ENCODE measurements at places on chromosomes 11 and 22.

DNA sequence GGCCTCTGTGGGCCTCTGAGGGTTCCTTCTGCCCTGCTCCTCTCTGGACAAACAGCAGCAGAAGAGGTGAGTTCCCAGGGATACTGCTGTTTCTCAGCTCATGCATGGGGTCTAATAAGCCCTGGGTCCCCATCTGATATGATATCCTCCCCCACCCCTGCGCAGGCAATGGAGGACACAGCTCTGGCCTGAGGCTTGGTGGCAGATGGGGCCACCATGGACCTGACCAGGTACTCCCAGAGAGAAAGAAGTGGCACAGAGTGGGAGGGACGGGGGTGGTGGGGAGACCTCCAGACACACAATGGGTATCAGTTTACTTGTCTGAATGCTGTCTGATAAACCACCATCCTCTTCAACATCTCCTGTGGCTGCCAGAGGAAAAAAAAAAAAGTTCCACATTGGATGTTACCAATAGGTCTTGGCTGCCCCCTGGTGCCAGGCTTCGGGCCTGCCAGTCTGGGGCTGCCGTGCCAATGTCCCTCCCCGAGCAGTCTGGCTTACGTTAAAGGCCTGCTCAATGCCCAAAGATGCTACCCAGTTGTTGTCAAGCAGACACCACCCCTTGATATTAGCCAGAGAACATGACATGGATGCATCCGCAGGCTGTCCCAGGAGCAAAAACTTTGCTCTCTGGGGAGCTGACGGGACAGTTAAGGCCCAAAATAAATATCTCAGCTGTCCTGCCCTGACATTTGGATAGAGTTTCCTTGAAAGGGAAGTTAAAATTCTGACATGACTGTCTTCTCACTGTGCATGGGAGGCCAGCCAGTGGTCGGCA is 27.9 kb upstream of the ABCC8 start:
- DNase-seq, result peak; percentile 80

- no peak for DNase-seq
These were observed 21.2 kb upstream of the TP53AIP1 start for GRCh38 chr11:128963744-128964325.

DNA sequence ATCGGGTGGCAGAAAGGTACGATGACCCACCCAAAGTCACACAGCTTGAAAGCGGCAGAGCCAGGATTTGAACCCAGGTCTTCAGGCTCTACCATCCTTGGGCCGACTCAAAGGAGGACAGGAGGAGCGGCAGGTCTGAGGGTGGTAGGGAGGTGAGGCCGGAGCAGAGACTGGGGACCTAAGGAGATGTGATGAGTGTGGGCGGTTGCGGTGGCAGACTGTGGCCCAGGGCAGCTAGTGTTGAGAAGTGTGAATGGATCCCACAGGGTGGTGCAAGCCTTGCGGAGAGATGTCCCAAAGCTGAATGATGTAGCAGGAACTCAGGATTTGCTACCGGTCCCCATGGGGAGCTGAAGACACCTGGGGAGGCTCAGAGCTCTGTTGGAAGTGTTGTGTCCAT is 180.2 kb downstream of the MYO18B start:
- DNase-seq, result no peak

DNA sequence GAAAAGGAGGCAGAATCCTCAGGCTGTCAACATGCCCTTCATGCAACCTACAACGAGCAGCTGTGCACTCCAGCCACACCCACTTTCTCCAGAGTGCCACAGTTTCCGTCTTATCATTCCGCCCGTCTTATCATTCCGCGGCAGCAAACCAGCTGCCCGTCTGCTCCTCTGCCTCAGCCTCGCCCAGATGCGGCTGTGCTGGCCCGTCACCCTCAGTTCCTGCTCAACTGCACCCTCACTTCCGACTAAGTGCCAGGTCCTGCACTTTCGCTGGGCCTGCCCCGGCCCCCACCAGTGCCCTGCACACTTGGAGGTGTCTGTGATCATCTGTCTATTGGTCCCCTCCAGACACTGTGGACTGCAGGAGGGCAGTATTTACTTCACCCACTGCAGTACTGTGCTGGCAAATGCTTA is 43.7 kb downstream of the MICAL3 start:
- no peak for DNase-seq

GRCh38 chr22:28402060-28402459 is 277.6 kb downstream of the TTC28 start:
- no peak for DNase-seq

- no peak for DNase-seq
These were observed 27.2 kb downstream of the GRAMD1B start for GRCh38 chr11:123457187-123457770.

DNA sequence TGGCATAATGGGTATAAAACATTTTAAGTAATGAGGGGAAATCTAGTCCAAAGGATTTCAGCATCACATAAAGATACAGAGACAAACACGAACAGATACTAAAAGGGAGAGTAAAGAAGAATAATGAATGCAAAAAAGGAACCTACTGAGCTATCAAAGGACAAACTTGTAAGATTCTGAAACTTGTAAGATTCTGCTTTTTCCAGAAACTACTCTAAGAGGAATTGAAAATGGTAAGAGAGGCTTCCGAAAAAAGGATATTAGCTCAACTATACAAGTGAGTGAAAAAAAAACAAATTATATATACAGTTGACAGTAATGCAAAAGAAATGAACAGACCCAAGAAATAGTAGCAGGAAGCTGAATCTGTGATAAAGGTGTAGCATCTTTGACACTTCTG is 37.7 kb downstream of the POLD3 start:
- no peak for DNase-seq

DNA sequence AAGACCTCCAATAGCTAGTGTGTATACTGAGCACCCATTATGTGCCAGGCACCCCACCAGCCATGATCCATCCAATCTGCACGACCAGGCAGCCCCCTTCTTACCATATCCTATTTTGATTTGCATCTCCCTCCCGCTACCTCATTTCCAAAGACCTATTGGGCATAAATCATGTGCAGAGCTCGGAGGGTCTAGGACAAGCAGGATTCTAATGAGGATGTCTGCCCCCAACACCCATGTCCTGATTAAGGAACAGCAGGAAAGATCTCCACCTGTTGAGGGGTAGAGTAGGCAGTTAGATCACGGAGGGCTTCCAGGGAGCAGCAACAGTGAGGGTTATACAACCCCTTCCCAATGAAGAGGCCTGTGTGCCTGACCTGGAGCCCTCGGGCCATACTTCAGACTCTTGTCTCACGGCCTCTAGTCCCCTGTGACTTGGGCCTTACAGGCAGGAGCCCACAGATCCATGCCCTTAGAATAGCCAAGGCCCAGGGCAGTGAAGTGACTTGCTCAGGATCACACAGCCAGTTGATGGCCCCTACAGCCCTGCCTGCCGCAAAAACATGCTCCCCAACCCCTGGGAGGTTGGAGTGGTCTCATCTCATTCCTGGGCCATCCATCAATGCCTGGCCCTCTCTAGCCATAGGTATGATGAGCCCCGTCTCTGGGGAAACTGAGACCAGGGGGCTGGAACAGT is 3.5 kb downstream of the RAB3IL1 start:
- no peak for DNase-seq

DNA sequence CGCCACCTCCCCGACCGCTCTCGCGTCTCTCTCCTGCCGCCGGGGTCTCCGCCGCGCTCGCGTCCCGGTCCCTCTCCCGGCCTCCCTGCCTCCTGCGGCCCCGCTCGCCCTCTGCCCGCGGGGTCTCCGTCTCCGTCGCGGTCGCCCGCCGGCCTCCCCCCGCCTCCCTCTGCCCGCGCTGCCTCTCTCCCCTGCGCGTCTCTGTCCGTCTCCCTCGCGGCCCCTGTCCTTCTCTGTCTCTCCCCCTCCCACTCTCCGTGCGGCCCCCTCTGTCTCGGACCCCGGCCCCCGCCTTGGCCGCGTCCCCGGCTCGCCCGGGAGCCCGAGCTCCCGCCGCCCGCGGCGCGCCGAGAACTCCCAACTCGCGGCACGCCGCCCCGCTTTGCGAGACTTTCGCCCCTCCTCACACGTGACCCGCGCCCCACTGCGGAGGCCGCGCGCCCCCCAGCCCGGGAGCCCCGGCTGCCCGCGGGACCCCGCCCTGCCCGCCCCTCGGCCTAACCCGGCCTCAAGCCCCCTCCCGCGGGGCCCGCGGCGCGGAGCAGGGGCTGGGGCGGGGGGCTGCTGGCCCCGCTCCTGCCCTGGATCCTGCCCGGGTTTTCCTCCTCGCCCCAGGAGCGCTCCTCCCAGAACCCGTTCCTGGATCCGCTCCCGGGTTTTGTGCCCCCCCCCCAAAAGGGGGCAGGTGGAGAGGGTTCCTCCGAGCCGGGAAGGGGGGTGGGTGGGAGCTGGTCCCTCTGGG is 702 bp upstream of the KCNJ4 start:
- peak; percentile 67 for DNase-seq

DNA sequence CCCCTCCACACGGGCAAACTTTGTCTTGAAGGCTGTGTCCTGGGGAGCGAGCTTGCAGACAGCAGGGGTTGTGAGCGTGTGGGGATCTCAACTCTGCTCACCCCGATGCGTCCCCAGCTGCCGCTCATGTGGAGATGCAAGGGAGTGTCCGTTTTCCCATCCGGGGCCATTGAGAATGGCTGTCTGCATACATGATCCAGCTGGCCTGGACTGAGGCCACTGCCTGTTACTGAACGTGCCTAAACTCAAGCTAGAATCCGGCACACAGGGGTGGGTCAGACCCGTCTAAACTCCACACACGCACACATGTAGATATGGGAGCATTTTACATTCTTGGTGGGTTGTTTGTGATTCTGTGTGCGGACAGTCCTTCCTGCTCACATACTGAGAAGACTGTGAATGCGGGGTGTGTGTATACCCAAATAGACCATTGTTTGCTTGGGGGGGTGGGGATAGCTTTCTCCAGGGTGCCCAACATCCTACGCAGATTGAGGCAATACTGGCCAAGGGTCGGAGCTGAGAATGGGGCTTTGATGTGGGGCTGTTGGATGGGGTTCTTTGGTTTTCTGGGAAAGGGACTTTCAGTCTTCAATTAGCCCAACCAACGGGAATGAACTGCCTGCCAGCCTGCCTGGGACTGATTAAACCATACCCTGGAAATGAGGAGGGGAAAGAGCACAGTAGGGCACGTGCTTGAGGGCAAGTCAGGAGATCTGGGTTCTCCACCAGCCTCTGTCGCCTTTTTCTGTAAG is 60.4 kb downstream of the ST3GAL4 start:
- no peak for DNase-seq

- no peak for DNase-seq
These were observed 1180.8 kb downstream of the JRKL start for GRCh38 chr11:97570636-97571035.

DNA sequence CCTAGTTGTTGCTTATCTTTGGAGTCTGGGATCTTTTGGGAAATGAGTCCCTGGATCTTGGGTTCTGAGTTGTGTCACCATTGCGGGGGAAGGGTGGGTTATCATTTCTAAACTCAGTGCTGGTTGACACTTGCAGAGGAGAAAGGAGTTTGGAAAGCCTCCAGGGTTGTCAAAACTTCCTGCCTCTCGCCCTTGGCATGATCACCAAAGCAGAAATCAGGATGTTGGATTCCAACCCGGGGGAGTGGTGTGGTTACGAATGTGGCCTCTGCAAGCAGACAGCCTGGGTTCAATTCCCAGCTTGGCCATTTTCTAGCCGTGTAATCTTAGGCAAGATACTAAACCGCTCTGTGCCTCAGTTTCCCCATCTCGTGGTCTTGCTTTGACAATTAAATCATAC is 24.3 kb downstream of the CD6 start:
- DNase-seq, result no peak

GRCh38 chr11:11262171-11262920 is 90.7 kb downstream of the CSNK2A3 start:
- DNase-seq, result no peak

DNA sequence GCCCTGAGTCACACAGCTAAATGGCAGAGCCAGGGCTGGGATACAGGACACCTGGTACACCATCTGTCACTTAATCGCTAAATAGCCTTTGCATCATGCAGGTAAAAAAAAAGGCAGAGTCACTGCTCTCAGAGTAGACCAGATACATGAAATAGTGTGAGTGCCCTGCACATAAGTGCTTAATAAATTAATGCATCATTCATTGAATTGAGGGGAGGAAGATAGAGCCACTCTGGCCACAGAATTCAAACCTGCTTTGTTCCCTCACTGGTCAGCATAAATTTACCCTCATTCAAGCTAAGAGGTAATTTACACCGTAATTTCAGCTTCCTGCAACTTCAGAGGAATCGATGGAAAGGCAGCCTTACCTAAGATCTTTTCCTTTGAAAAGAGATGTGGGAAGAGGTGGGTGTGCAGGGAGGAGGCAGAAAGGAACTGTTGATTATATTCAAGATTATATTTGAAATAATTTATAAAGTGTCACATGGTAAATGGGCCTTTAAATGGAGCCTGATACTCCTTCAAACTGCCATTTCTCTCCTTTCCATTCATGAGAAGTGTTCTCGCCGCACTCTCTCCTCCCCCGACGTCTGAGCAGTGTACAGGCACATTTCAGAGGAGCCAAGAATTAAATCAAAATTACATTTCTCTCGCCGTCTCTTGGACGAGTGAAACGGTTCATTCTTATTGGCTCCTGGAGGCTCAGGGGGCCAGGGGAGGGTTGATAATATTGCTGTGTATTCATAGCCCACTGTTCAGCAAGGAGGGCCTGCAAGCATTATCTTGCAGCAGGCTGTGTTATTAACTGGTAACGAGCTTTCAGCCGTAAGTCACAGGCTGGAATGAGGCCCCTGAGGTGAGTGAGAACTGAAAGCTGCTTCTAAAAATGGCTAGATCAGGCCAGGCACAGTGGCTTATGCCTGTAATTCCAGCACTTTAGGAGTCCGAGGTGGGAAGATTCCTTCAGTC is 52.2 kb upstream of the HMGXB4 start:
- DNase-seq, result peak; percentile 33

- no peak for DNase-seq
These were observed 11.2 kb downstream of the B4GALNT4 start for GRCh38 chr11:380491-380890.

GRCh38 chr11:67354075-67355022 is 1.0 kb upstream of the POLD4 start:
- DNase-seq, result peak; percentile 82

GRCh38 chr11:121257289-121257688 is 35.3 kb upstream of the SC5D start:
- DNase-seq, result no peak

- peak; percentile 32 for DNase-seq
These were observed 52.5 kb downstream of the TRIM44 start for GRCh38 chr11:35714882-35715627.

- DNase-seq, result peak; percentile 48
These were observed 395.0 kb upstream of the CCDC90B start for GRCh38 chr11:83681031-83681781.

GRCh38 chr22:25682109-25682508 is 59.9 kb upstream of the MYO18B start:
- no peak for DNase-seq

- DNase-seq, result no peak
These were observed 48.8 kb upstream of the PHF21B start for GRCh38 chr22:45058622-45058912.
